ENCODE measurements at places on chromosomes 3 and 15.

- no peak for DNase-seq
Observed at GRCh38 chr3:33071946-33072345, 25.0 kb downstream of the GLB1 start.

GRCh38 chr15:94070356-94071295 is 160.7 kb upstream of the MCTP2 start:
- DNase-seq: no peak

- DNase-seq: no peak
Observed at GRCh38 chr15:88076328-88076727, 180.2 kb downstream of the NTRK3 start.

GRCh38 chr3:15014606-15015328 is 50.3 kb downstream of the MRPS25 start:
- no peak for DNase-seq

DNA sequence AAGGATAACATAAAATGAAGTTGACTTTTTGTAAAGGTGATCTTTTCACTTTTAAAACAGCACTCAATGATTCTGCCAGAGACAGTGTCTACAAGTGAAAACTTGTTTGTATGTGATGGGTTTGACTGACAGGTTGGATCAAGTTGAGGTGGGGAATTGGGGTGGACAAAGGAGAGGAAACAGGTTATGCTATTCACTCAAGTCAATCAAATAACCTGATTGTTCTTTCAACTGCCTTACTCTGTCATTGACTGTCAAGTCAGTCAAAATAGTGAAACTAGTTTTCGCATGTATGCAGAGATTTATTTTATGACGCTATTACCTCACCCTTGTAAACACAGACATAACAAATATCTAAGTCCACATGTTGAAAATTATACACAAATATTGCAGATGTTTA is 187.7 kb downstream of the ROBO2 start:
- no peak for DNase-seq

DNA sequence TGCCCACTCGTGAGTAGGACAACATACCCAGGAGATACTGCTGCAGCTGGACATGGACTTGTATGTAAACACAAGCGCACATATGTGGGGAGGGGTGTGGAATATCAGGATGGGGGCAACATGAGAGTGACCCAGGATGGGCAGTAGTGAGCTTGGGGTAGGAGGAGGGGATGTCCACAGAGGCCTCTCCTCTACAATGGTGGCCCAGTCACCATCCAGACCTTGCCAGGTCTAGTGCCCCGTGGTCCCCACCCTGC is 266 bp upstream of the ZBTB47 start:
- no peak for DNase-seq

DNA sequence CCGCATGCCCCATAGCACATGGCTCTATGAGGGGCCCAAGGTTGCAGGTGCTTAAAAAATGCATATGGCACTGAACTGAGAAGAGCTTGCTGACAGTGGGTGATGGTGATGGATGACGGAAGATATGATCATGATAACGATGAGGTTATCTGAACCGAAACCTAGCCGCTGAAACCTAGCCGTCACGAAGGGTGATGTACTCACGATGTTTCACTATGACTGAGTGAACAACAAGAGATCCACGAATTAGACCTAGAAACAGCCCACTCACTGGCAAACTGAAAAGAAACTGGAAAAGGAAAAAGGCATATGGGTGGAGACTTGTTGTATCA is 57.6 kb upstream of the BCL6 start:
- no peak for DNase-seq

DNA sequence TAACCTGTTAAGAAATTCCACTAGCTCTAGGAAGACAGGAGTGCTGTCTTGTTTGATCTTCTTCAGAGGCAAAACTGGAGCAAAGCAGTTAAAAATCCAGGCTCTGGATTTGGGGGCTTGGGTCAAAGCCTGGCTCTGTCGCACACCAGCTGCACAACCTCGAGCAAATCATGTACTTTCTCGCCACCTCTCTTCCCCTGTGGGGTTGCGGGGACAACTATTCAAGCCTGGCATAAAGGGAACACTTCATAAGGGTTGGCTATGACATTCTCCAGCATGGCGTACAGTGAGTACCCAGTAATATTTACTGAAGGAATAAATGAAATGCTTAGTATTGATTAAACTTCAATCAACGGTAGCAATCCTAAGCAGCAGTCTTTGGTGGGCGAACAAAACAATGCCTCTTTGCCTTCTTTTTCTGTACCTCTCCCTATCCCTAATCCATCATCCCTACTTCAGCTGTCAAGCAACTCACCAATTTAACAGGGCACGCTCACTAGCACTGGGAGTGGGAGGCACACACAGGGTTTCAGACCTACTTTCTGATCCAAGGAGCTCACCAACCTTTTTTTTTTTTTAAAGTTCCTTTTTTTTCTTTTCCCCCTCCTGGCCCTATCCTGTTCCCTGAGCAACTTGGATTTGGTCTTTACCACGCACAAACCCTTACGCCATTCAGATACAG is 33.0 kb downstream of the GNB5 start:
- no peak for DNase-seq

DNA sequence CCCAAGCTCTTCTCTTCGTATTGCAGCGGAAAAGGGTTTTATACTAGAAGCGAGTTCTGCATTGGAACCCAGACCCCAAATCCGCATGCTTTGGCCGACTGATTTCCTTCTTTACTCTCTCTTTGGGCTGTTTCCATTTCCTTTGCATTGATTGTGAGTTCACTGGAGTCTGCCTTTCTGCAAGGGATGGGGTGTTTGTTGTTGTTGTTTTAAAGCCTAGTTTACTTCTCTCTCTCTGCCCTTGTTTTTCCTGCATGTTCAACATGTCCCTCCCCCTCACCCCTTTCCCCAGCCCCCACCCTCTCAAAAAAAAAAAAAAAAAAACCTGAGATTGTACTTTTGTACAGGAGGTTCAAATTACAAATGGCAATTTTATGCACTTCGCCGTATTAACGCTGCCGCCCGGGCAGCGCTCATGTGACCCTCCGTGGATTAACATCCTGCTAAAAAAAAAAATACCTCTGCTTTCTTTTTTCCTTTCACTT is 2.2 kb downstream of the NR2F2 start:
- DNase-seq: no peak

DNA sequence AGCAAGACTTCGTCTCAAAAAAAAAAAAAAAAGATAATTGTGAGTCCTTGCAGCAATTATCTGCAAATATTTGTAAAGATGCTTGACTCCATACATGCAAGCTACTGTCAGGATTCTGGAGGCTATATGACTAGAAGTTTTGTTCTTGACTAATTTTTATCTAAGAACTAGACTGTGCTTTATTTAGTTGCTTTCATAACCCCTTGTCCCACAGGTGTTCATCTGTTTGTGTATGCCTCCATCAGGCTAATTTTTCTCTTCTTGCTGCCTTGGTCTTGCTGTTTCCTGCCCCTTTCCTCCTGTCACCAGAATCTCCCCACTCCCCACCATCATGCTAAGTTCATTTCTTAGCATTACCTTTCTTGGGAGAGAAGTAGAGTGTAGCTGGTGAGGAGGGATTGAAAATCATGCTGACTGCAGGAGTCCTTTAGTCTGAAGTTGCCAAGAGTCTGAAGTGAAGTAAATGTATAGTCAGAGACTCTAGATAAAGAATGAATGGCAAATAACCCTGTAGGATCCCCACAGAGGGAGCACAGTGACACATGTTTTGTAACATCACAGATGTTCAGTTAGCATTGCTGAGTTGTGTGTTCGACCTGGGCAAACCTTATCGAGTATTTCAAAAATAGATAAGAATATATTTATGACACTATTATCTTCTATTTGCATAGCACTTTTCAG is 12.5 kb downstream of the ST3GAL6 start:
- no peak for DNase-seq

- DNase-seq: peak; percentile 41
Observed at GRCh38 chr15:88621789-88622604, 857 bp downstream of the AEN start.

DNA sequence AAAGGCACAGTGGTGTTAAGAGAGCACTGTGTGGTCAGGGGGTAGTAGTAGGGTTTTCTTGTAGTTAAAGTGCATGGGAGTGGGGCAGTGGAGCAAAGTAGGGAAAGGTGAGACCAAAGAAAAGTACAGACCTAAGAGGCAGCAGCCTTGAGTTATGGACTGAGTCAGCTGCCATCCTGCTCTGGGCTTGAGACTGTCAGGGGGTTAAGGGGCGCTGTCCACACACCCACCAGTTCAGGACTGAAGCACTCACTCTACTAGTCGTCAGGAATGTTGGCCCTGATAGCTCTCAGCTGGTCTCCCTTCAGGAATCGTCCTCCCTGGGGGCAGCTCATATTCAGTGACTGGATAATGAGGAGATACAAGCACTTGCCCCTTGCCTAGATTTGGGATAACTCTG is 7.9 kb downstream of the CCR4 start:
- DNase-seq: no peak

DNA sequence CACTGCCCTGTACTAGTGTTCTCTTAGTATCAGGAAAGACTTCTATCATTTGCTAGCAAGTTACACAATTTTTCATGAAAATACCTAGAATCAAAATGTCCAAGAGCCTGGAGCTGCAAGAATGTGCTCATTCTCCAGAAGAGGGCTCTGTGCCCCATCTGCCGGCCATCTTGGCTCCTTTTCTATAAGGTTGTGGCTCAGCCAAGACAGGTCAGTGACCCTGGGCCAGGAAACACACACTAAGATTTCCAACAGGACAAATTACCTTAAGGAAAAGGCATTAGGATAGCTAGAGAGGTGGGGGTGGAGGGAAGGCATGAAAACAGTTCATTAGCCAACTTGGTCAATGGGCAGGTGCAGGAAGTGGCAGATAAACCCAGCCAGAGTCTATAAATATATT is 20.7 kb downstream of the TIMP4 start:
- no peak for DNase-seq

- DNase-seq: no peak
Observed at GRCh38 chr3:30662836-30663235, 56.4 kb downstream of the TGFBR2 start.

DNA sequence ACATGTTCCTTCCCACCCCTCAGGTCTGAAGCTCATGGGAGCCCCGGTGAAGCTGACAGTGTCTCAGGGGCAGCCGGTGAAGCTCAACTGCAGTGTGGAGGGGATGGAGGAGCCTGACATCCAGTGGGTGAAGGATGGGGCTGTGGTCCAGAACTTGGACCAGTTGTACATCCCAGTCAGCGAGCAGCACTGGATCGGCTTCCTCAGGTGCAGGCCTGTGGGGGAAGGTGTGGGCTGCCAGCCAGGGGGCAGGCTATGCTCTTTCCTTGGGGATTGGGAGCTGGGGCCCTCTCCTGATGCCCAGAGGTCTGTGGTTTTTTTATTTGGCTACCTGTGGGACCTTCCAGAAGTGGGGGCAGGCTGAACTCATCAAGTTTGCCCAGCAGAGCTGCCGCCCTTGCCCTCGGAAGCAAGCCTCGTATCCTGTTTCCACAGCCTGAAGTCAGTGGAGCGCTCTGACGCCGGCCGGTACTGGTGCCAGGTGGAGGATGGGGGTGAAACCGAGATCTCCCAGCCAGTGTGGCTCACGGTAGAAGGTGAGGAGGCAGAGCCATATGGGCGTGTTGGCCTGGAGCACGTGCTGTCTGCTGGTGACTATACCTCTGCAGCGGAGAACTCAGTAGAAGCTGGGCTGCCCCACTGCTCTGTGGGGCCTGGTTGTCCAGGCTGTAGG is 2.2 kb downstream of the TYRO3 start:
- no peak for DNase-seq

- DNase-seq: no peak
Observed at GRCh38 chr15:98715401-98715800, 67.1 kb downstream of the IGF1R start.

- DNase-seq: no peak
Observed at GRCh38 chr3:72185549-72186399, 400.8 kb upstream of the PROK2 start.

DNA sequence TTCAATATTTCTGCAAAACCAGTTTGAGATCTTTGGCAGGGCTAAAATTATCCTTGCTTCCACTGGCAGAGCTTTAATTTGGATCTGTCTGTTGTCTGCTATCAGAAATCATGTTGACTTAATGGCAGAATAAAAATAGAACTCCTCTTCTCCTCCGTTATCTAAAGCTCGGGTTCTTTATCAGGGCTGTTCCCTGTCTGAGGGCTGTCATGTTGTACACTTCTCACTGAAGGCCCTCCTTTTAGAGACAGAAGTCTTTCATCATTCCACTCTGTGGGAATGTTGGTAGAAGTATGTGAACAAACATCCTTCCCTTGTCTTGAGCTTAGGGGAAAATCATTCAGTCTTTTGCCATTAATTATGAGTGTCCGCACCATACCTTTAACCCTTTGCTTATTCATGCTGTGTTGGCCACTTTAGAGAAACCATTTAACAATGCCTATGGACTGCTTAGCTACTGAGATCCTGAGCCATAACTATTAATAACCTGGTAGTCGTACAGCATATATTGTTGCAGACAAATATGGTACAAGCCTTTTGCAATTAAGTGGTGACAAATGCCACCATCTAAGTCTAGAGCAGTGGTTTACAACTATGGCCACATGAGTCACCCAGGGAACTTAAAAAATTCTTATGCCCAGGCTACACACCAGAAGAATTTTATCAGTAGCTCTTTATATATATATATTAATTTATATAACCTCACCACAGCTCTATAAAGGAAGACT is 226.0 kb upstream of the TPM1 start:
- DNase-seq: no peak

DNA sequence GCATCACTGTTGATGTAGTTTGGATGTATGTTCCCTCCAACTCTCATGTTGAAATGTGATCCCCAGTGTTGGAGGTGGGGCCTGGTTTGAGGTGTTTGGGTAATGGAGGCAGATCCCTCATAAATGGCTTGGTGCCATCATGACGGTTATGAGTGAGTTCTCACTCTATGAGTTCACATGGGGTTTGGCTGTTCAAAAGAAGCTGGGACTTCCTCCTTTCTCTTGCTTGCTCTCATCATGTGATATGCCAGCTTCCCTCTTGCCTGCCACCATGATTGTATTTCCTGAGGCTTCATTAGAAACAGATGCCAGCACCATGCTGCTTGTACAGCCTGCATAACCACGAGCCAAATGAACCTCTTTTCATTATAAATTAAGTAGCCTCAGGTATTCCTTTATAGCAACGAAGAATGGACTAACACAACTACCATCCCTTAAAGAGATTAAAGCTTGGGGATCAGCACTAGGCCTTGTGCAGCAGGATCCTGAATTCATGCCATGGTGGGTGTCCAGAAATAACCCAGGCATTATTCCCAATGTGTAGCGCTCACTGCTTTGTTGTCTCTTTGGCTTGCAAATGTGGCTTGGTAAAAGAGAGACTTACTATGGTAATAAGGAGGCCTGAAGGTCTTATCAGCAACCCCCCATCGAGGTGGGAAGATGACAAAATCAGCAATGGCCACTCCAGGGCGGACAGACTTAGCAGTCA is 41.9 kb downstream of the NDUFB4 start:
- DNase-seq: no peak

DNA sequence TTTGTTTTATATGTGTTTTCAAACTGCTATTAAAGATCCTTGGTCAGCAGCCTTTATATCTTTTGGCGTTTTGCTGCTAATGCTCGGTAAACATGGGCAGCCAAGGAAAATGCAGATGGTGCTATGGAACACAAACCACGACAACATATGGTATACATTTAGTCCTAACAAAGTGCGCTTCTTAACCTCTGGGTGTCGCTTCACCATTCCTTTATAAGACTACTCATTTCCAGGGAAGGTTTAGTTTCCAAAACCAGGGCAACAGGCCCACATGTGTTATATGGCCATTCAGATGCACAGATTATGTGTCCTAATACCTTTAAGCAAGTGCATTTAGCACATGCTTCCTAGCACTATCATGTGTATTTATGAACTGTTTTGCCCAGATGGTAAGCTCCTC is 14.7 kb downstream of the SHOX2 start:
- DNase-seq: no peak

Measured in immature natural killer cell (primary cell).